ENCODE measurements at places on chromosomes 7 and 10.

- no peak for DNase-seq
Measured at GRCh38 chr10:124025660-124026588, 67.5 kb downstream of the CHST15 start.

DNA sequence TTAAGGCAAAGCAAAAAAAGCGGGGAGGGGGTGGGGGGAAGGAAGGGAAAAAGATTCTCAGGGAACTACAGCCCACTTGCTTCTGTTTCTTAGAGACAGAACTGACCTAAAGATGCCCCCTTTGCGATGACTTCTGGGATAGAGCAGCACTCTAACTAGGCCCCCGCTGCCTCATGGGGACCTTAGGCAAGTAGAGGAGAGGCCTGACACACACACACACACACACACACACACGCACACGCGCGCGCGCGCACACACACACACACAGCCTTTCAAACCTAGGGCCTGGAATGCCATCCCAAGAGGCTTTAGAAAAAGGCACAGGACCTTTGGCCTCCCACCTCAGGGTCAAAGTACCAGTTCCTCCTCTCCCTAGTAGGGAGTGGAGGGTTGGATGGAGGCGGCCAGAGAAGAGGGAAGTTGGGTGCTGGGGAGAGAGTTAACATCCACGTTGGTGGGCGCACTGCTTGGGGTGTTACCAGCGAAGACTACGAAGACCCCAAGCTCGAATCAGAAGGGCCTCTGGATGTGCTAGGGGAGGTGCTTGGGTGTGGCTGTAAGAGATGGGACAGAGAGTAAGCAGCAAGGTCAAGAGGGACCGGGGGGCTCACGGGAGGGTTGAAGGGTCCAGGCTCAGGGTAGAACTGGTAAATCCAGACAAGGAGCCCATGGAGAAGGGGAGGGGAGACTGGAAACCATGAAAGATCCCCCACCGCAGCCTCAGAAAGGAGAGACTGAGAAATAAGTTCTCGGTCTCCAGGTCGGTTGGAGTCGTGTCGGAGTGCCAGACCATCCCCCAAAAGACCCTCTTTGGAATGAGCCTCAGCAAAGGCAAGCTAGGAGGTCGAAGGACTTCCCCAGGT lies 1.2 kb upstream of the COL1A2 start:
- no peak for DNase-seq

DNA sequence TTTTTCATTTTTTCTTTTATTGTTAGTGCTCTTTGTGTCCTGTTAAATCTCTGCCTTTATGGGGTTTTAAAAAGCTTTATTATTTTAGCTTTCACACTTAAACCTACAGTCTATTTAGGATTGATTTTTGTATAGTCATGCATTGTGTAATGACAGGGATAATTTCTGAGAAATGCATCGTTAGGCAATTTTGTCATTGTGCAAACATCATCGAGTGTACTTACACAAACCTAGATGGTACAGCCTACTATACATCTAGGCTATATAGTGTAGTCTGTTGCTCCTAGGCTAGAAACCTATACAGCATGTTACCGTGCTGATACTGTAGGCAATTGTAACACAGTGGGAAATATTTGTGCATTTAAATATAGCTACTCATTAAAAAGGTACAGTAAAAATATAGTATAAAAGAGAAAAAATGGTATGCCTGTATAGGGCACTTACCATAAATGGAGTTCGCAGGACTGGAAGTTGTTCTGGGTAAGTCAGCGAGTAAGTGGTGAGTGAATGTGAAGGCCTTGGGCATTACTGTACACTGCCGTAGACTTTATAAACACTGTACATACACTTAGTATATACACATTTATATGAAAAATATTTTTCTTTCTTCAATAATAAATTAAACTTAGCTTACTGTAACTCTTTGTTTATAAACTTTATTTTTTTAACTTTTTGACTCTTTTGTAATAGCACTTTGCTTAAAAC lies 16.0 kb downstream of the UBE2D1 start:
- no peak for DNase-seq

GRCh38 chr10:74011770-74012169 lies 13.9 kb downstream of the VCL start:
- no peak for DNase-seq

DNA sequence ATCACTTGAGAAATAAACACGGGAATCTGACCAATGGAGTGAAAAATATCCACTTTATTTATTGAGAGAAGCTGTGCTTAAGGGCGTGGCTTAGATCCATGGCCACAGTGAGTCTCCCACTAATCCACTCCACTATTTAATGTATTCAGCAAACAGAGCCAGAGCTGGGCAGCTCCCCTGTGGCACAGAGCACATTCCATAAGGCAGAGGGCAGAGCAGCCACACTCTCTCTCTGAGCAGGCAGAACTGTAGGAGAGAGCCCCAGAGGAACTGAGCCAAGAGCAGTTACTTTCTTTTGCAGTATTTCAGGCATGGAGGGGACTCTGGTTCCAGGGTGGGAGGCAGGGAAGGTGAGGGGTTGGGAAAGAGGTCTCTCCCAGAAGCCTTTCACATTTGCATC lies 106.0 kb downstream of the GALNT17 start:
- no peak for DNase-seq

GRCh38 chr7:4638781-4639575 lies 43.1 kb upstream of the FOXK1 start:
- DNase-seq: no peak

DNA sequence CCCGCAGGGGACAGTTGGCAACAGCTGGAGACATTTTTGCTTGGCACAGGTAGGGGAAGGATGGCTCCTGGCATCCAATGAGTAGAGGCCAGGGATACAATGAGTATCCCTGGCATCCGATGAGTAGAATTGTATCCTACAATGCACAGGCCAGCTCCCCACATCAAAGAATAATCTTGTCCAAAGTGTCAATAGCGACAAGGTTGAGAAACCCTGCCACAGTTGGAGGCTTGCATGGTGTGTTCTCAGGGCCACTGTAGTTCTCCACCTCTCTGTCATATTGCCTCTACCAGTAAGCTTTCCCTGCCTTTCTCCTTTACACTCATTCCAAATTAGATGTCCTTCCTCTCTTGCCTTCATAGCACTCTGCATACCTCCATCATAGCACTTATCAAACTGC lies 60.7 kb downstream of the ZNF92 start:
- no peak for DNase-seq

GRCh38 chr10:130141460-130141859 lies 5.3 kb downstream of the GLRX3 start:
- DNase-seq: no peak

DNA sequence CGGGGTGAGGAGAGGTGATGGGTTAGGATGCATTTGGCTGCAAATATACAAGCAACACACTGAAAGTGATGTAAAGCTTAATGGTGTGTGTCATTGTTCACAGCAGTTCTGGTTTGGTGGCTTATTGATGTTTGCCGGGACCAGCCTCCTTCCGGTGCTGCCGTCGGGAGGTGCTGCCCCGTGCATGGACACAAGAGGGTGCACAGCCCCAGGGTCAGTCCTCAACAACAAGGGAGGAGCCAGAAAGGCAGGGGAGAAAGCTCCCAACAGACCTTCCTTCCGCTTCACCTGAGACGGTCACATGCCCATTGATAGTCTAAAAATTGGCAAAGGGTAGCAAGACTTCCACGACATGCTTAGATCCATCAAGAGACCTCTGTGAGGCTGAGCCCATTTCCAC lies 9.5 kb downstream of the RNF32 start:
- peak; percentile 10 for DNase-seq

GRCh38 chr7:70316745-70317144 lies 718.5 kb downstream of the AUTS2 start:
- DNase-seq: no peak

Measured in COR-L47 (cell line).